GM04503 (cell line): ENCODE measurements at places on chromosomes 6 and 20.

DNA sequence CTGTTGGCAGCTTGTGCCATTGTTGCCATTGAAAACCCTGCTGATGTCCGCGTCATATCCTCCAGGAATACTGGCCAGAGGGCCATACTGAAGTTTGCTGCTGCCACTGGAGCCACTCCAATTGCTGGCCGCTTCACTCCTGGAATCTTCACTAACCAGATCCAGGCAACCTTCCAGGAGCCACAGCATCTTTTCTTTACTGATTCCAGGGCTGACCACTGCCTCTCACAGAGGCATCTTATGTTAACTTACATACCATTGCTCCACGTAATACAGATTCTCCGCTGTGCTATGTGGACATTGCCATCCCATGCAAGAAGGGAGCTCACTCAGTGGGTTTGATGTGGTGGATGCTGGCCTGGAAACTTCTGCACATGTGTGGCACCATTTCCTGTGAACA lies 221.8 kb upstream of the FAM83B start:
- no peak for DNase-seq

DNA sequence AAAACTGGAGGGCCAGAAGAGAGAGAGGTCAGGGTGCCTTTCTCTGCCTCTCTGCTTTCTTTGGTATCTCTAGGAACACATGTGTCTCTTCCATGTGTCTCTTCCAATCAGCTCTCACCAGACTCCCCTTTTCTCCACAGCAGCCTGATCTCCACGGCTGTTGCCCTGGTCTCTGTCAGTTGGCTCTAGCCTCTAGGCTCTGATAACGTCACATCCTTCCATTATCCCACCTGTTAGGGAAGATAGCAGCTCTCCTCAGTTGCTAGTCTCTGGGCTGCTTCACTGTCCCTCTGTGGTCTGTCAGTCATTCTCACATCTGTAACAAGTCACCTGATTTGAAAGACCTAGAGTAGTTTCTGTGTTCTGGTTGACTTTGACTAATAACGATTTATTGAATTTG lies 80.2 kb downstream of the PLCB4 start:
- no peak for DNase-seq

DNA sequence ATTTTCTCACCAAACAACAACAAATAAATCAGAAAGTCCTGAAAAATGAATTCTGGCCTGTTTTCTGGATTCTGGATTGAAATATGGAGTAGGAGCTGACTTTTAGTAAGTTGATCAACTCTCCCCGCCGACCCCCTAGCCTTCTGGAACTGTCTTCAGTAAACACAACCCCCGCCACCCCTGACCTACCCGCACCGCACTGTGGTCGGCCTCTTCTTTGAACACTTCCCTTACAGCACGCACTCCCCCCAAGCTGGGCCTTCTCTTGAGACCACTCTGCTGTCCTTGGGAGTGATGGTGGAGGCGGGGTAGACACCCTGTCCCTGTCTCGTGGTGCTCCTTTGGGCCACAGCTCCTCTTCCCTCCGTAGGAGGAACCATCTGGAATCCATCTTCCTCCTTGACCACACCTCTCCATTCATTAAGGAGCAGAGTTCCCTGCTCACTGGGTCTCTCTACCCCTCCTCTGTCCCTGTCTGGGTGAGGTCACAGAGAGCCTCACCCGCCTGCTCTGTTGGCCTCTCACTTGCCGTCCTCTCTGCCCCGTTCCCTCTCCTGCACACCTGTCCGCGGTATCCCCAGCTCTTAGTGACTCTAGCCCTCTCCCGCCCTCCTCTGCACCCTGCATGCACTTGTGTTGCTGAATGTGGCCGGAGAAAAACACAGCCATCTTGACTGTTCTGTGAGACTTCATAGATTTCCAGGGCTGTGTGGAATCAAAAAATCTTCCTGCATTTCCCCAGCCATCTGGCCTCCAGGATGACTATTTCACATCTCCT lies 19.1 kb downstream of the SYNJ2 start:
- DNase-seq, result no peak

DNA sequence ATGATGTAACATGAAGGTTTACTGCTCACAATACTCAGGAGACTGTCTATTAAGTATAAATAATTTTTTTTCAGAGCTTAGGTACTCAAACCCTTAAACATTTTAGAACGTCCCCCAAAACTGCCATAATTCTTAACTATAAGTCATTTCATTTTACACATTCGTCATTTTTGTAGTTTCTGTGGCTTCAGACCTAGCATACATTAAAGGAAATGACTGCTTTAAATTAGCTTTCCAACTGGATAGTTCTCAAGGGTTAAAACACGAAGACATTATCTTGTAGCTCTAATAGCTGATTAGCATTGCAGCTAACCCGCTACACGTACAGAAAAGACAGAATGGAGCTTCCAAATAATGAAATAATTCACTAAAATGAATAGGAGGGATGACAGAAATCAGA lies 24.9 kb upstream of the PLN start:
- no peak for DNase-seq

GRCh38 chr20:60107621-60108390 lies 149.6 kb downstream of the CDH26 start:
- DNase-seq, result no peak

DNA sequence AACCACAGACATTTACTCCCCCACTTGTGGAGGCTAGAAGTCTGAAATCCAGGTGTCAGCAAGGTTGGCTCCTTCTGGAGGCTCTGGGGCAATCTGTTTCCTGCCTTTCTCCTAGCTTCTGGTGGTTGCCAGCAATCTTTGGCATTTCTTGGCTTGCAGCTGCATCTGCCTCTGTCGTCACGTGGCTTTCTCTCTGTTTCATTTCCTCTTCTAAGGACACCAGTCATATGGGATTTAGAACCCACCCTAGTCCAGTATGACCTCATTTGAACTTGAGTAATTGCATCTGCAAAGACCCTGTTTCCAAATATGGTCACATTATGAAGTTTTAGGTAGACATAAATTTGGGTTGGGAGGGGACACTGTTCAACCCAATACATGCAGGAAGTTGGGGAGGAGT lies 56.2 kb upstream of the EPB41L1 start:
- DNase-seq, result no peak

- DNase-seq, result no peak
Observed at GRCh38 chr6:101462576-101462975, 69.1 kb downstream of the GRIK2 start.

GRCh38 chr6:12126051-12126450 lies 113.9 kb downstream of the HIVEP1 start:
- no peak for DNase-seq

DNA sequence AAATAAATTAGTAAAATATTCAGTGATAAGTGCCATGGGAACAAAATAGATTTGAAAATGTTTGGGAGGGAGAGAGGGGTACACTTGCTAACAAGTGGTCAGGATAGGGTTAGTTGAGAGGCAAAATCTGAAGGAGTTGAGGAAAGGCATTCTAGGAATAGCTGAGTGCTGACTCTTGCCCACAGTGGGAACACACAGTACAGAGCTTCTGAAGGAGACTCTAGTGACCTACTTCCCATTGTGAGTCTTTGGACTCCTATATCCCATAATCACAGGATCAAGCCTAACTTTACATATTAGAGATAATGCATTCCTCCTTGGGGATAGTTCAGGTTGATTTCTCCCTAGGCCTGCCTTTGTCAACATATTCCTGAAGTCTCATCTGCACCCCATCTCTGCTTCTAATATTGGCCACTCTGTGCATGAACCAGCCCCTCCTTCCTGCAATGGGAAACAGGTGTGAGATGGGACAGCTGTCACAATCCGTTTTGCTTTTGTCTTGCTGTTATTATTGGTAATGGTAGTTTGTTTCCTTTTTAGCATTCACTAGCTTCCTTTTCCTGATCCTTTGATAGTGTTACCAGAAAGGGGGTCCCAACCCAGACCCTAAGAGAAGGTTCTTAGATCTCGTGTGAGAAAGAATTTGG lies 2.6 kb upstream of the TRIM38 start:
- DNase-seq, result no peak

DNA sequence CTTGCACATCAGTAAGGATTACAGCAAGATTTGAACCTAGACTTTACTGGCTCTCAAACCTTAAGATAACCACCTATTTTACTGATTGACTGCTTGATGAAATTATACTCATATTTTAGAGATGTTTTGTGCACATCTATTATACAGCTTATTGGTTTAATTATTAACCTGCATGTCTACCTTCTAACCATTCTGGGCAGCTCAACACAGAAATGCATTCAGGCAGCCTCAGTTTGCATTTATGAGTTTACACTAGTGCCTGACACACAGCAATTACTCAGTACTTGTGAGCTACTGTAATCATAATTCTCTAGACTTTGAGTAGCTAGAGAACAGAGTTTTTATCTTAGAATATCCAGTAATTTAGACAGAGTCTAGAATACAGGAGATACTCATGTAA lies 273.9 kb upstream of the THEMIS start:
- DNase-seq, result no peak

- no peak for DNase-seq
Observed at GRCh38 chr6:132768051-132768517, 10.4 kb upstream of the VNN2 start.

DNA sequence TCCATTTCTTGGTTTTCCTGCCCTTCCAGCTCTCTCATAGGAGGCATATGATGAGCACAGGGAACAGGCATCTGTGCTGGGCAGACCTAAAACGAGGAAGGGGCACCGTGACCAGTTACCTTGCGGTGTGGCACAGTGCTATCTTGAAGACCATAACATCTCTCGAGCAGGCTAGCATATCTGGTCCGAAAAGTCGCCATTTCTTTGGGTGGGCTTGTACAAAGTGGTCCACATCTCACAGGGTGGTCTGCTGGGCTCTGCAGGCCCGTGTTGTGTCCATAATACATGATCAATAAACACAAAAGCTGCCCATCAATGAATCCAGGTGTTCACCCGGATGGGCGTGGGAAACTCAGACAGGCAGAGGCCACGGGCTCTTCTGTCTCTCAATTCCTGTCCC lies 115.7 kb downstream of the PHACTR3 start:
- DNase-seq, result no peak

DNA sequence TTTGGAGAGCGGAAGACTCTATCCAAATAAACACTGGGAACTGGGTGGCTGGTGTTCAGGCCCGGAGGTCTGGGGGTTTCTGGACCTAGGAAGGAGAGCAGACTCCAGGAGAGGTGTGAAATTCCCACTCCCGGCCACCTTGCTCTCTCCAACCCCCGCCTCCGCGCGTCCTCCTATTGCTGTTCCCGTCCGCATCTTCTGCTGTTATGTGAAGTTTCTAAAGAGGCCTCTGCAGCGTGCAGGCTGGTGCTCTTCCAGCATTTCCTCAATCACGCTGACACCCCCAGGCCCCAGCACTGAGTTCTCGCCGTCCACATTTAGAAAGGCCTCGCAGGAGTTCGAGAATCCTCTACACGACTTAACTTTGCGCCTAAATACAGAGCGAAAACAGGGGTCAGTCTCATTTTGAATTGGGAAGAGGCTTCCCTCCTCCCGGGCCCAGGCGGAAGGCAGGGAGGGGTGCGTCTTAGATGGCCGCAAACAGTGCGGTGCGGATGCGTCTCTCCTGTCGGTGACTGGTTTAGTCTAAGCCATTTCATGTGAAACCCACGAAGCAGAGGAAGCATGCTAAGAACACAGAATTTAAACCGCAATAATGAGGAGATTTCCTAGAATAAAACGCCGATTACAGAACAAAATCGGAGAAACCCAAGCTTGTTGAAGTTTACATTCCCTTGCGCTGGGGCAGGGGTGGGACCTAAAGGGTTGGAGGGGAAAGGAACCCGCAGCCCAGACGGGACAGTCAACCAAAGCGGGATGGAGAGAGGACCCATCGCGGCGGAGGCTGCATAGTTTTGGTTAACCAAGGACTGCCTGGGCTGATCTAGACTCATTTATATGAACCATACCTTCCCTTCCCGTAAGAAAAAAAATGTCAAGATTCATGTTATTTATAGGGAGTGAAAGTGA lies 4.0 kb upstream of the FOXF2 start:
- no peak for DNase-seq
